ENCODE measurements at places on chromosomes 4 and X.

DNA sequence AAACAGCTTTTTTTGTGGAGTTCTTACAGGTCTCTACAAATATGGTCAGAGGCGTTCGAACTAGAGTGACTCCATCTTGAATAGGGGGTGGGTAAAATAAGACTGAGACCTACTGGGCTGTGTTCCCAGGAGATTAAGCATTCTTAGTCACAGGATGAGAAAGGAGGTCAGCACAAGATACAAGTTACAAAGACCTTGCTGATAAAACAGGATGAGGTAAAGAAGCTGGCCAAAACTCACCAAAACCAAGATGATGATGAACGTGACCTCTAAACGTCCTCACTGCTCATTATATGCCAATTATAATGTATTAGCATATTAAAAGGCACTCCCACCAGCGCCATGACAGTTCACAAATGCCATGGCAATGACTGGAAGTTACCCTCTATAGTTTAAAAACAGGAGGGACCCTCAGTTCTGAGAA, 42.8 kb upstream of the SPP1 start:
- no peak for DNase-seq

GRCh38 chr4:15765910-15766697, 12.0 kb upstream of the CD38 start:
- no peak for DNase-seq

- DNase-seq: peak; percentile 87
Measured at GRCh38 chrX:45769761-45770582, 569.3 kb upstream of the DIPK2B start.

DNA sequence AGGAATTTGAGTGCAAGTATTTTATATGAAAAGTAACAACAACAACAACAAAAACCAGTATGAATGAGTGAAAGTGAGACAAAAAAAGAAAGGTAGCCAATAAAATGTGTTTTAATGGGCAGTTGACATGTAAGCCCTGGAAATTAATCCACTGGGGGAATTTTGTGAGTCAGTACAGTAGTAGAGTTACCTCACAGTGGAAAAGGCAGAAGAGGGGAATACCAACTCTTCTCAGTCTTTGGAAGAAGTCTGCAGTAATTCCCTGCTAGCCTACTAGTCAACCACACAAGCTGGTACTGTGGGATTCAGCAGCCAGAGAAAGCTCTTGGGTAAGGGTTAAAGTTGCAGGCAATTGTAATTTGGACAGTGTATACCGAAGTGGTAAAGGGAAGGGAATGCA, 76.3 kb upstream of the IL15 start:
- DNase-seq: no peak

DNA sequence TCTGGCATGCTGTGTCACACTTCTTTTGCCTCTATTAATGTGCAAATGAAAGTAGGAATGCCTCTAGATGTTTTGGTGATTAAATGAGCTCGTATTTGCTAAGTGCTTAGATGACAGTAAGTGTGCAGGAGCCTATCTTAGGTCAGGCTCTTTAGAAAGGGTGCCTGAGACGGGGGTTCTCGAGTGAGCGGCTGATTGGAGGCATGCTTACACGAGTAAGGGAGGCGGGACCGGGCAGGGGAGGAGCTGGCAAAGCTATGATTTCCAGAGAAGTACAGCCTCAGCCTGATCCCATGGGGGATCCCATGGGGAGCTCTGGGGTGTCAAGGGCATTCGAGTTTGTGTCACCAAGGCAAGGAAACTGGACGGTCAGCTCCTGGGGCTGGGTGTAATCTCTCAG, 44.8 kb downstream of the CLDN34 start:
- DNase-seq: no peak

Data from EL (cell line).